Uterus (tissue), 4 donors: ENCODE measurements at places on chromosomes 11 and 22.

GRCh38 chr11:96149743-96150555 lies 193.0 kb downstream of the MAML2 start:
- no peak for DNase-seq

DNA sequence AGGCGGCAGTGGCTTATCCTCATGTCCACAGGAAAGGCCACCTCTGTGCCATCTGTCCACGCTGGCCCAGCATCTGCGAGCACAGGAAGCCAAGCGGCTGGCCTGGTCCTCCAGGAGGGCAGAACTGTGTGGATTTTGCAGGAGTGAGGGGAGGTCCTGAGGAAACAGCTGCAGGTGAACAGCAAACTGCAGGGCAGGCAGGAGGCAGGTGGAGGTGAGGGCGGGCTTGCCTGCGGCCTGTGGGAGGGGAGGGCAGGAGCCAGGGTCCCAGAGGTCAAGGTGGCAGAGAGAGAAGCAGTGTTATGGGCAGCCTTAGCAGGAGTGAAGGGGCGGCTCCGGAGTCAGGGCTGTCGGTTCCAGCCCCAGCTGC lies 369.7 kb downstream of the SHANK2 start:
- no peak for DNase-seq

GRCh38 chr11:69854713-69855112 lies 35.5 kb upstream of the FGF3 start:
- no peak for DNase-seq

DNA sequence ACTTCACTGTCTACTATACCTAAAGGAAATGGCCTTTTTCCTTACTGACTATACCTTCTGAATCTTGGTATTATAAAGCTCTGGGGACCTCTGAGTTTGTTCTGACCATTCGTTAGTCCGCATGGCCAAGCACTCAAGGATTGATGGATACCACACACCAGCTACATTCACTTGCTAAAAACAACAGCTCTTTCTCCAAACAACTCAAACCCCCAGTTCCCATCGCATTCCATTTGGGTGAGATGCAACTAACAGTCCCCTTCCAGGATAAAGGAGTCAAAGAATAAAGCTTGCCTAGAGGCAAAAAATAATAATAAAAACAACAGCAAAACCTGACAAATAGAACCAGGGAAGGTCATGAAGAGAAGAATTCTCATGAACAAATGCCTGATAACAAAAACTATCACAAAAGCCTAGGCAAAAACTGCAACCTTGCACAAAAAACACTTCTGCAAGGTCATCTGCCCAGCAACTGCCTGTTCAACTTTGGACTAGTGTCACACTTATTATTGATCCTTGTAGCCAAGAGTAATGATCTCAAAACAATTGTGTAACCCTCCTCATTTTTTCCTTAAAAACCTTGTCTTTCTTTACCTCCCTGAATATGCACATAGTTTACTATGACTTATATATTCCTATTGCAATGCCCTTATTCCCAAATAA lies 139.0 kb upstream of the GUCY1A2 start:
- DNase-seq: no peak

DNA sequence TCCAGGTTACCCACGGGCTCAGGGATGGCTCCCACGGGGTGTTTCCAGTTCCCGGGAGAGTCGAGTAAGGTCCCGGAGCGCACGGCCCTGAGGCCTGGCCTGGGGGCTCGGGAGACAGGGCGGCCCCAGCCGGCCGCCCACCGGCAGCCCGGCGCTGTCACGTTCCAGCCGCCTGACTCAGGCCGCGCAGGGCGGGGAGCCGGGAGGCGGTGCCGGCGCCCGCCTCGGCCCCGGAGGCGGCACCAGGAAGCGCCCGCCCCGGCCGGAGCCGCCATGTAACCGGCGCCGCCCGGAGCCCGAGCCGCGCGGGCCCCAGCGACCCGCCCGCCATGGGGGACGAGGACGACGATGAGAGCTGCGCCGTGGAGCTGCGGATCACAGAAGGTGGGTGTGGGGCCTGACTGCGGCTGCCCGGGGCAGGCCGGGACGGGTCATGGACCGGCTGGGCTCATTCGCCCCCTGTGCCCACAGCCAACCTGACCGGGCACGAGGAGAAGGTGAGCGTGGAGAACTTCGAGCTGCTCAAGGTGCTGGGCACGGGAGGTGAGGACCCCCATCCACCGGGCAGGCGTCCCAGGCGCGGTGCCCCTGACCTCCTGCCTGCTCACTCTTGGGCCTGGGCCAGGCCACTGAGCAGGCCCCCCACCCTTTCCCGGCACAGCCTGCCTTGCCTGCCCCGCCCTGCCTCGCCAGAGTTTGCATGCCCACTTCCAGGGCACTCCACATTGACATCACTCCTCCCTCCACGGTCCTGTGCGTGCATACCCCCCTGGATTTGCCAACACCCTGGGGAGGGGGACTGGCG lies at the start of gene RPS6KA4:
RPS6KA4 (plus strand) TSS at position 256 of the 805 bp plus-strand sequence; CDS start at position 330, 74 bp downstream.
- peak; percentile 47 for DNase-seq

- no peak for DNase-seq
Measured at GRCh38 chr11:67664213-67664585, 10.2 kb downstream of the ALDH3B2 start.

DNA sequence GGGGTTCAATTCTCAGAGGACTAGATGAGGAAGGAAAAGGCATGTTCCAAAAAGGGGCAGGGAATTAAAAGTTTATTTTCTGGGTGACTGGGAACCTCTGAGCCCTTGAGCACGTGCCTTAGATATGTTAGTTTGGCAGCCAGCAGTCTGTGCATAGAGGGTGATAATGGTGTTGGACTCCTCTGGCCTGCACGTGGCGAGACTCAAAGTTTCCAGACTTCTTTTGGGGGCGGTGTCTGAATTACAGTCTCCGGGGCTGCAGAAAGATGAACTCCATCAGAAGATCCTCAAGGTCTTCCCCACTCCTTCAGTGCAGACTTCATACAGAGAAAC lies 861 bp upstream of the ZNRF3 start:
- no peak for DNase-seq

GRCh38 chr11:7060868-7061267 lies 27.9 kb upstream of the RBMXL2 start:
- no peak for DNase-seq

DNA sequence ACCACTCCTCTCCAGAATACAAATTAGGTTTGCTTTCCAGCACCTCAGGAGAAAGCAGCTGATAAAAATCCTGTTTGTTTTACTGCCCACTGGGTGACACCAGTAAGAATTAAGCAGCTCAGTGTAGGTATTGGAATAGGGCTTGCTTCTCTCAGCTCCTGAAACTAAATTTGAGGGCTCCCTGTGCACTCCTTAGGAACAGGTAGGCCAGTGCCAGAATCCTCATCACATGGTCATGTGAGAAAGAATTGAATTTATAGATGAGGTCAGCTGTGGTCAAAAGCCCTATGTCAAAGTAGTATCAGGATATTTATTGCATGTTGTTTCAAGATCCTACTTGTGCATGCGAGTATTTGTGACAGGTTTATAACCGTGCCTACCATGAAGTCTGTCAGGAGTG lies 1.0 kb downstream of the PRSS23 start:
- DNase-seq: no peak

- no peak for DNase-seq
Measured at GRCh38 chr11:124541204-124541603, 2.2 kb downstream of the OR8B12 start.

- DNase-seq: no peak
Measured at GRCh38 chr11:70669871-70670675, 271.7 kb downstream of the CTTN start.

DNA sequence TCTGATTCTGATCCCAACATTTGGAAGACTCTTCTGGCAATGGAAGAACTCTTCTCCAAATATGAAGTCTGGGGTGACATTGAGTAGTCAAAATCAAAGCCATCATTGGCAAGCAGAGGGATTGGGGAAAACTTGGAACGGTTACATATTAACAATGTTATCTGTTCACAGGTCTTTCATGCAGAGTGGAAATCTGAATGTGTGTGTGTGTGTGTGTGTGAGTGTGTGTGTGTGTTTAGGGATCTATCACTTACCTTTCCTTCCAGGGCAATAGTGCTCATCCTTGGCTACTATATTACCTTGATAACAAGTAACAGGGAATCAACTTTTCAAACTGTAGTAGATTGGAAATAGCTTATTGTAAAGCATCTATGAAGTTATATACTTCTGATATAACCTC lies 55.3 kb downstream of the EHF start:
- DNase-seq: no peak

GRCh38 chr11:83456566-83456965 lies 170.4 kb upstream of the CCDC90B start:
- DNase-seq: no peak

GRCh38 chr11:112706863-112707262 lies 254.4 kb upstream of the NCAM1 start:
- no peak for DNase-seq

DNA sequence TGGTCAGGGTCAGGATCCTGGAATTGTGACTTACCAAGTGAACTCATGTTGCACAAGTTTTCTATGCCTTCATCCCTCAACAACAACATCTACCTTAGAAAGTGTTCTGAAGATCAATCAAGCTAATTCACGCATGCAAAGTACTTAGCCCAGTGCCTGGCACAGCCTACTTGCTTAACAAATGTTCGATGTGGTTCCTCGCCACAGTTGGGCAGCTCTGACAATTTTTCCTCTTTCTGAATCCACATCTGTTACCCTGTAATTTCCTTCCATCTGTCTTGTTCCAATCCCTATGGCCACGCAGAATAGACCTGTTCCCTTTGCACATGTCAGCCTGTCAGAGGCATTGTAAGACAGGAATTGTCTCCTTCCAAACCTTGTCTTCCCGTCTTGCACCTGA lies 1415.2 kb downstream of the TBC1D22A start:
- DNase-seq: no peak

DNA sequence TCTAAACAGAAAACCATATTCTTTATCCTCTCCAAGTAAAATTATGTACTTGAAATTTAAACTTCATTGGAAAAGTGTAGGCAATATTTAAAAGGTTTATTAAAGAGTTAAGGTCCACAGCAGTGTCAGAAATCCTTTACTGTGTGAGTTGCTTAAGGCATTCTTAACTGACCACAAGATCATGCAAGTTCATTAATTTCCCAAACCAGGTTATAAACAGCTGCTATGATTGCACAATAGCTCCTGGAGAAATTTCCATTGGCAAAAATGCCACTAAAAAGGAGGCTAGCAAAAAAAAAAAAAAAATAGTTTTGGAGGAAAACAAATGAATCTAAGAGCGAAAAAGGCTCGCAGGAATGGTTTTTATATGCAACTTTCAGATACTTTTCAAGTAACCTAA lies 106.2 kb downstream of the ETS1 start:
- no peak for DNase-seq

DNA sequence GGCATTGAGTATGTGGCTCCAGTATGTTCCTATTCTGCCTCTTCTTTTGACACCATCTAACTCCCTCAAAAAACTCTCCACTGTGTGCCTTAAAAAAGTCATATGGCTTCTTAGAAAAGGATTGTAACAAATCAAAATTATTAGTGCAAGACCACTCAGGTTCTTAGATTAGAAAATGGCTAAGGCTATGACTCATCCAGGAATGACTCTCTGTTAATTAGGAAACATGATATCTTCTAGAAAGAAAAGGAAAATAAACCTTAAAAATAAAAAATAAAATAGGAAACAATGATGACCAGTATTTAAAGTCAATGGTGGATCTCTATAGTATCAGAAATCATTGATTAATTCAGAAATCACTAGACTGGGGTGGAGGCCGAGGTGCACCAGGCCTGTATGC lies 21.7 kb downstream of the SLC25A17 start:
- no peak for DNase-seq

- no peak for DNase-seq
Measured at GRCh38 chr11:2140411-2141400, 1.5 kb upstream of the IGF2 start.

DNA sequence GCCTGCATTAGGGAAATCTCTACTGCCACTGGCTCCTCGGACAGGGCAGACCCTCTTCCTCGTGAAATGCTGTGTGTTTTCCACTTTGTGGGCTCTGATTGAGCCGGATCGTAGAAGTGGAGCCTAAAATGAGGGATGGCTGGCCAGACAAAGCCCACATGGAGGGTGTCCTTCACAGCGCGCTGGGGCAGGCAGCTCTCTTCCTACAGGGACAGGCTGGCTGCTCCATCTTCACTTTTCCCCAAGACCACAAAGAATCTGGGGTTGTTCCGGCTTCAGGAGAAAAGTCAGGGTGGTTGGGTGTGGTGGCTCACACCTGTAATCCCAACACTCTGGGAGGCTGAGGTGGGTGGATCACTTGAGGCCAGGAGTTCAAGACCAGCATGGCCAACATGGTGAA lies 94.9 kb downstream of the MORC2 start:
- DNase-seq: no peak

GRCh38 chr22:49948116-49948957 lies 12.2 kb upstream of the PIM3 start:
- no peak for DNase-seq

- DNase-seq: peak; percentile 52
Measured at GRCh38 chr11:63536669-63537292, at the start of gene PLAAT4. PLAAT4 (plus strand) TSS chr11:63536808; CDS start chr11:63536869, 61 bp downstream.

DNA sequence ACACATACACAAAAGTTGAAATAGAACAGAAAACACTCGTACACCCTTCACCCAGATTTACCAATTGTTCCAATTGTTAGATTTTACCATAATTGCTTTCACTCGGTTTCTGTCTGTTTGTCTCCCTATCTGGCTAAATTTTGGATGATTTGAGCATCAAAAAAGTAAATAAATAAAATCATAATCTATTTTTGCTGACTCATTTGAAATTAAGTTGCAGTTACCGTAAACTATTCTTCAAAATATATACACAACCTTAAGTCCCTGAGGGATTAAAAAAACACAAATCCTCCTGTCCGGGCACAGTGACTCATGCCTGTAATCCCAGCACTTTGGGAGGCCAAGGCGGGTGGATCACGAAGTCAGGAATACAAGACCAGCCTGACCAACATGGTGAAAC lies 81.3 kb upstream of the SYT9 start:
- no peak for DNase-seq

DNA sequence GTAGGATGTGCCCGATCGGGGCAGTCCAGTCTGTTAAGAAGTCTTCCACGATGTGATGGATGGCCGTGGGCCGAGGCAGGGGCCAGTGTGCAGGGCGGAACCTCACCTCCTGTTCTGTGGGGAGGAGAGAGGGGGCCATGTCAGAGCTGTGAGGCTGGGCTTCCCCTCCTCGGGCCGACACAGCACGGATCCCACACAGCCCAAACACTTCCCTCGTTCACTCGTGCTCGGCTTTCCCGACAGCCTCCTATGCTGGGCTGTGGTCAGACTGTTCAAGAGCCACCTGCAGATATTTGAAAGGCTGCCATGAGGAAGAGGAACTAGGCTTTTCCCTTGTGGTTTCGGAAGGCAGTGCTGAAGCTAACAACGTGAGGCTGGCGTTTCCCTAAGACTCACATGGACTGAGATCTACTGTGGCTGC lies 12.3 kb upstream of the TXN2 start:
- no peak for DNase-seq
